NCI-H1694 (cell line): ENCODE measurements at places on chromosomes 2 and 18.

DNA sequence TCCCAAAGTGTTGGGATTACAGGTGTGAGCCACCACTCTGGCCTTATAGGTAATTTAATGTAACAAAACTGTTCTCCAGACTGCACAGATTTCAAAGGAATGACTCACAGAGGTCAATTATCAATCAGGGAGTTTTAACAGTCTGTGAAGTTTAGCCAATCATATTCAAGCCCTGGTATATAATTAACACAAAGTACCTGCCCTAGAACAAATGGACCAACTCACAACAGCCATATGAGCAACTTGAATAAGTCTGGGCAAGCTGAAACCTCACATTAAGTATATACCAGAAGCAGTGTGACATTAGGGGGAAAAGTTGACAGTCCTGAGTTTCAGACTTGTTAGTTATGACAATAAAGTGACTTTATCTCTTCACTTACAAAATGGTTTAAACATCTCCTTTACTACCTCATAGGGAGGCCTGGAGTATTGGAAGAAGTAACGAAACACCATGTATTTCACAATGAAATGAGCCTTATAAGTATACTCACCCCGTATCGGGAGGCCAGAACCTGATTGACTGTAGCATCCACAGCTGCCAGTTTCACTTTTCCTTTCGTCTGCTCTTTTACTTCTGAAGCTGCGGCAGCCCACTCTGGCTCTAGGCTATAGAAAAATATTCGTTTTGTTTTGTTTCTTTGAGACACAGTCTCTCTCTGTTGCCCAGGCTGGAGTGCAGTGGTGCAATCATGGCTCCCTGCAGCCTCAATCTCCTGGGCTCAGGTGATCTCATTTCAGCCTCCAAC, 22.2 kb downstream of the PDIA6 start:
- no peak for DNase-seq

- DNase-seq: no peak
Measured at GRCh38 chr18:11251229-11251890, 102.0 kb upstream of the PIEZO2 start.

DNA sequence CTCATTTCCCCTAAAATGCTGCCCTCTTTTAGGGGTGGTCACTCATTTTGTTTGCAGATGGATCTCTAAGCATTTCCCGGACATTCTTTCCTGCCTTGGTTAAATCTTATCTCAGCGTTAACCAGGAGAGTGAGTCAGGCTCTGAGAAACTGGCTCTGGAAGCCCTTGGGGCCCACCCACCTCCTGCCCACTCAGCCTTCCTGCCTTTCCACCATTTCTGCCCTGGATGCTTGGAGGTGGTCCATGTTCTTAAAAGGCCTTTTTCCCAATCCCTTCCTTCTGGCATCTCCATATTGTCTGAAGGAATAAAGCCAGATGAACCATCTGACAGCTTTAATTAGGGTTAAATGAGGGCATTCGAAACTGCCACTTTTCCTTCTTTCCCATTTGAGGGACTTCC, 9.5 kb downstream of the HK2 start:
- DNase-seq: no peak

DNA sequence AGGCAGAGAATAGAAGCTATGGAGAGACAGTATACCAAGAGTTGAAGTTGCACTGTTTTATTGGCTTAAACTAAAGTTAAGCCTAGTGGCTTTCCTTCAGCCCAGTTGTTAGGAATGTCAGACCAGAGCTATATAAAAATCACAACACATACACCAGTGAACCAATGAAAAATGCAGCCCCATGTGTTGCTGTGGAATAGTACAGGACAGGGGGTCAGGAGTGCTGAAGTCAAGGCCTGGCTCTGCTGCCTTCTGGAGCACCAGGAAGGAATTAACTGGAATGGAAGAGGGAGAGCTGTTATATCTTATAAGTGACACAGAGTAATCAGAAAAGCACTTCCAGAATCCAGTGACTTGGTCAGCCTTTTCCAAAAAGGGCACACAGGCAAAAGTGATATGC, 58.9 kb downstream of the OSR1 start:
- DNase-seq: no peak

GRCh38 chr18:9638886-9639285, 24.5 kb upstream of the PPP4R1 start:
- DNase-seq: no peak

DNA sequence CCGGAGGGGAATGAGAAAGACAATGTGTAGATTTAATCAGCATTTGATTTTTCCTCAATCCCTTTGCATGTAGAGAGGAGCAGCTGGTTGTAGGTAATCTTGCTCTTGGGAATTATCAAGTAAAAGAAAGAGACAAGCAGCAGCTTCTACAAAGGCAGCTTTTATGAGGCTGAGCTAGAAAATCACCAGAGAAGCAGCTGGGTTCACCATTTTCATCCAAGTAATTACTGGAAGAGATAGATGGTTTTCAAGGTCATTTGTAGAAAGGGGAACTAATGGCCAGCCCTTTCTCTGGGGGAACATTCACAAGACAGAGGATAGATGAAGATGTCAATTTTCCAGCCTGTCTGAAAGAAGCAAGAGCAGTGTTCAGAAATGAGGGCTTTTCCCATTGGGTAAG, 113.0 kb downstream of the RND3 start:
- no peak for DNase-seq

DNA sequence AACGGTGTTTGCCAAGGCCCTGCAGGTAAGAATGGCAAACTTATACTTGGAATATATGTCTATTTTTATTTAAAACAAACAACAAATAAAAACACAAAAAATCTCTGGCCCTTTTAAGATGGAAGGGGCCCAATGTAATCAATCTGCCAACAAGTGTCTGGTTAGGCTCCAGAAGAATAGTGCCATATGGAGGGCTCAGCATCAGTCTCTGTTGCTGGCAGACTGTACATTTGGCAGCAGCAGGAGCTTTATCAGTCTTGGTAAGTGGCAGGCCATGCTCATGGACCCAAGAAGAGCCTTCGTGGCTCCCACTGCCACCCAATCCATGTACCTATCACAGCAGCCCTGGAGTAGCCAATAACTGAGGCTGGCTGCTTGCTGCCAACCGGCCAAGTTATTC, 101.1 kb downstream of the GALNT3 start:
- peak; percentile 40 for DNase-seq

GRCh38 chr2:240305369-240305962, 130.0 kb upstream of the GPC1 start:
- no peak for DNase-seq

- no peak for DNase-seq
Measured at GRCh38 chr2:157413326-157414035, 30.4 kb downstream of the CYTIP start.
